Jurkat, Clone E6-1 (cell line): ENCODE measurements at places on chromosomes 4 and X.

DNA sequence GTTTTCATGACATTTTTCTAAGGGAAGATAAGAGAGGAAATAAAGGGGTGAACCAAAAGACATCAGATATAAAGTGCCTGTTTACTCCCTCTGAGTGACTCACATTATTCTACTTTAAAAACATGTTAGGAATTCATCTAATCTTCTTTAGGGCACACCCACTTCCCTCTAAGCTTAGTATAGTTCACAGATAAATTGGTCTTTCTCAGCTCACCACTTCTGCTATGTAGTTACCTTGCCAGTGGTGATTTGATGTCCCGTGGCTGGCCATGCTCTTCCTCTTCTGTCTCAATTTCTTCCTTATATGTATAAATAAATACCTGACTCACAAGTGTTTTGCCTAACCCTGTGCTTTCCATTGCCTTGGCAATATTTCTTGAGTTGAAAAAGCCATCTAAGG is 96.8 kb downstream of the PDLIM5 start:
- no peak for DNase-seq

- peak; percentile 84 for DNase-seq
These were observed 44.2 kb downstream of the CCNI start for GRCh38 chr4:77031544-77031943.

DNA sequence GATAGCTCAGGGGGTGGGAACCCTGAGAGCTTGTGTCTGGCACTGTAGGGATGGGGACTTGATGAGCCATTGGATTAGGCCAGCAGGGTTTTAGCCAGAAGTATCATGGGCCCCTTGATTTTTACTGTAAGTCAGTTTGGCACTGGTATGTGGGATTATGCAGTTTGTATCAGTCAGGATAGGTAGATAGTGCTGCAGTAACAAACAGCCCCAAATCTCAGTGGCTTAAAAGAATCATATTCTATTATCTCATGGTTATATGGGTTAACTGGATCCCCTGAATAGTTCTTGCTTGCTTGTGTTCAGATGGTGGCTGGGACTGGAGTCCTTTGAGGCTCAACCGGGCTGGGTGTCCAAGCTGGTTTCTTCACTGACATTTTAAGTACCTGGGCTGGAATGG is 56.5 kb downstream of the SORCS2 start:
- no peak for DNase-seq

- no peak for DNase-seq
These were observed 28.3 kb upstream of the CFAP299 start for GRCh38 chr4:80307183-80307735.

DNA sequence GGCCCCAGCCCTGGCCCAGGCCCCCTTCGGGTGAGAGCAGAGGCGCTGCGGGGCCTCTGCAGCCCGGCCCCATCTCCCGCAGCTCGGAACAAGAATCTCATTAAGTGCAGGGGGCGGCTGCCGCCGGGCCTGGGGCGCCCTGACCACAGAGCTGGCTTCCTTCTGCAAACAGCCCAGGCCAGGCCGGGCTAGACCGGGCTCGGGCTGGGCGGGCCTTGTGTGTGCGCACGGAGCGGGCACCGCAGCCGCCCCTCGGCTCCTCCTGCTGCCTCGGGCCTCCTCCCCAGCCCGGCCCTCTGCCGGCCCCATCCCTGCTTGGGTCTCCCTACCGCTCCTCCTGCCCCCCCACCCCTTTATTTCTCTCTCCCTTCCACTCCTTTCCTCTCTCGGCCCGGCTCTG is 83.3 kb downstream of the EFNB1 start:
- DNase-seq = no peak

- no peak for DNase-seq
These were observed 157.1 kb downstream of the AMELX start for GRCh38 chrX:11450354-11450753.

GRCh38 chr4:82833696-82834313 is 35.2 kb upstream of the SCD5 start:
- no peak for DNase-seq

- DNase-seq = no peak
These were observed 40.7 kb downstream of the MTTP start for GRCh38 chr4:99615170-99615820.

DNA sequence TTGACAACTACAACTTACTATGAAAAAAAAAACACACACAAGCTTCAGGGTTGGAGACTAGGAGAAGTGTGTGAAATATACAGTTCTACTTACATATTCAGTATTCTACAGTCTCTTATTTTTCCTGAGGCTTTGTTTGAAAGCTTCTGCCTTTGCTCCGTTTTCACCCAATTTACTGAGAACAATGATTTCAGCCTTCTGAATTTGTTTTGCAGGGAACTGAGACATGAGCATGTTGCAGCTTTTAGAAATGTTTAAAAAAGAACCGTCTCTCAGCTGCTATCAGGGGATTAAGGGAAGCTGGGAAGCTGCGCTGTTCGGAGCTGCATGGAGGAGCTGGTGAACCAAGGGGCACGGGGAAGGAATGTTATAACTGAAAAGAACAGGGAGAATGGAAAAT is 85.7 kb downstream of the QDPR start:
- no peak for DNase-seq

DNA sequence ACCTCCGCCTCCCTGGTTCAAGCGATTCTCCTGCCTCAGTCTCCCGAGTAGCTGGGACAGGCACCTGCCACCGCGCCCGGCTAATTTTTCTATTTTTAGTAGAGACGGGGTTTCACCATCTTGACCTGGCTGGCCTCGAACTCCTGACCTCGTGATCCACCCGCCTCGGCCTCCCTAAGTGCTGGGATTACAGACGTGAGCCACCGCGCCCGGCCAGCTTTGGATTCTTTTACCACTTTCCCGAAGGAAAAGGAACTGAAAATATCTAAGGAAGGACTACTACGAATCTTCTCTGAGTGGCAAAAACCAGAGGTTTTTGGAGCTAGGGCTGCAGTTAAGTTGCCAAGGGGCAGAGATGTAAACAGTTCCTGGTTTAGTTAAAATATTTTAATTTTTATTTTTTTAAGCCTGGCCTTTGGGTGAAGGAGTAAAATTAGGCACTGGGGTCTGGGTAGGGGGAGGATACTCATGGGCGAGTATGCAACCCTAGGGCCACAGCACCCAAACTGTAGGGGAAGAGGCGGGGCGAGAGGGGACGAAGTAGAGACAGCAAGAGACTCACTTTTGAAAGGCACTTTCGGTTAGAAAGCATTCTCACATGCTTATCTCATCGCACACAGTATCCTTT is 525 bp upstream of the CISD2 start:
- no peak for DNase-seq

GRCh38 chrX:122572461-122572860 is 611.6 kb upstream of the GRIA3 start:
- no peak for DNase-seq

DNA sequence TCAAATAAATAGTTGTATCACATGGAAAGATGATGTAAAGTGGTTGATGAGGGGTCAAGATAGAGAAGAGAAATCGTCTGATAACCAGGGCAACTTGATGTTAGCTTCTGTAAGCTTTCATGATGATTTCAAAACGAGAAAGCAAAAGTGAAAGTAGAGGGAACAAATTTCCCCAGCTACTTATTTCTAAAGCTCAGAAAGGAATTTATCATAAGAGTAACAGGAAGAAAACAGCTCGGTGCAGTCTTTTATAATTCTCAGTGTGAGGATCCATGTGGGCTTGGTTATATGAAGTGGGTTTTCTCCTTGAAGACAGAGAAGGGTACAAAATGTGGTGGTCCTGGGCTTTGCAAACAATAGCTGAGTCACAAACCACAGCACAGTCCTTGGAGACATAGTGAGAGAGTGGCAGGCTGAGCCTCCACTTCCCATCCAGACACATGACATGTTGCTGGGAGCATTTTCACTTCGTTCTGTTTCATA is 32.1 kb upstream of the GLRA2 start:
- DNase-seq = peak; percentile 29

- no peak for DNase-seq
These were observed 2.3 kb upstream of the BTC start for GRCh38 chr4:74796631-74797030.

DNA sequence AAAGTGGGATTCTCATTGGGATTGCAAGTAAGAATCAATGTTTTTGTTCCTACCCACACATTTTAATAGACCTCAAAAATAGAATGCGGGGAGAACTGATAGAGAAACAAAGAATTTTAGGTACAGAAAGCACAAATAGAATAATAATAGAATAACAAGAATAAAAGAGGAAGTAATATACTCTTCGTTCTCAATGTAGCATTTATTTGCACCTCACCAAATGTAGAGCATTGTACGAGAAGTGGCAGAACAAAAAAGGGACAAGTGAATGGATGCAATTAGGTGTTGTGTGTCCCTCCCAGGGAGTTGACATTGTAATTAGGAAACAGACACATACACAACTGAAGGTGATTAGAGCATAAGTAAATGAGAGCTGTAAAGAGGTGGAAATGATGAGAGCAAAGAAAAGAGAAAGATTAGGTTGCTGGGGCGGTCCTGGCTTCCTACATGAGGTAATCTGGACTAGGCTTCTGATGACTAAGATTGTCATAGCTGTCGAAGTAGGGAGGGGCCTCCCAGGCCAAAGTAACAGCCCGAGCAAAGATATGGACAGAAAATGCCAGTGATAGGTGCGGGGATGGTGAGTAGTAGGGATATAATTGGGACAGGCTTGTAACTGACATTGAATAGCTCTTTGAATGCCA is 10.4 kb downstream of the RAB9A start:
- DNase-seq = no peak

- no peak for DNase-seq
These were observed 132.8 kb downstream of the MAB21L2 start for GRCh38 chr4:150714462-150715438.

DNA sequence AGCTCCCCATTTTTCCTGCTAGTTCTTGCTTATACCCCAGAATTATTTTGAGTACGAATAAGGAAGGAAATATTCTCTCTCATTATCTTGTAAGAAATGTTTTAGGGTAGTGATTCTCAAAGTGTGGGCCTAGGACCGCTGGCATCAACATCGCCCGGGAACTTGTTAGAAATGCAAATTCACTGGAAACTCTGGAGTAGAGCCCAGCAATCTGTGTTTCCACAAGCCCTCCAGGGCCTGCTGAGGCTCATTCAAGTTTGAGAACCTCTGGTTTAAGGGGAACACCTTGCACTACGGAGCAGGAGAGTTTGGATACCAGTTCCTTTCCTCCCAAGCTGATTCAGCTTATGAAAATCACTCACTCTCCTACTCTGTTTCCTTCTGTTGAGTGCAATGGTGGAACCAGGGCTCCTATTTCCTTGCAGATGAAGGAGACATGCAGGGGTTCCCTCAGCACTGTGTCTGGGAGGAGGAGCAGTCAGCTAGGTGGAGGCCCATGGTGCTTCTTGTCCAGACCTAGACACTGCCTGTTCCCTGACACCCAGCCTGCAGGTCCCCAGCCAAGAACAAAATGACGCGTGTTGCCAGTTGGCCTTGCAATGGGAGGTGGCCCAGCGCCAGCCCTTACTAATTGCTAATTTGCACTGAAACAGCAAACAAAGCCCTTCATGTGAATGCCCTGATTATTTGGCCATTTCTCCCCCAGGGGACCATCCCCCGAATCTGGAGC is 68.5 kb downstream of the CYTL1 start:
- no peak for DNase-seq

DNA sequence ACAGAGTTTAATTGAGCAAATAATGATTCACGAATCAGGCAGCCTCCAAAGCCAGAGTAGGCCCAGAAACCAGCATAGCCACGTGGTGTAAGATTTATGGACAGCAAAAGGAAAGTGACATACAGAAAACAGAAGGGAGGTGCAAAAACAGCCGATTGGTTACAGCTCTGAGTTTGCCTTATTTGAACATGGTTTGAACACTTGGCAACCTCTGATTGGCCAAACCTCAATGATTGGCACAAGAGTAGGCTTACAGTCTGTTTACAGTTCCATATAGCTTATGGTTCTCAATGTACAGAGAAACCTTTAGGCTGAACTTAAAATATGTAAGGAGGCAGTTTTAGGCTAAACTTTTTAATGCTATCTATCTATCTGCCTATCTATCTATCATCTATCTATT is 394.8 kb downstream of the CFAP47 start:
- peak; percentile 1 for DNase-seq

DNA sequence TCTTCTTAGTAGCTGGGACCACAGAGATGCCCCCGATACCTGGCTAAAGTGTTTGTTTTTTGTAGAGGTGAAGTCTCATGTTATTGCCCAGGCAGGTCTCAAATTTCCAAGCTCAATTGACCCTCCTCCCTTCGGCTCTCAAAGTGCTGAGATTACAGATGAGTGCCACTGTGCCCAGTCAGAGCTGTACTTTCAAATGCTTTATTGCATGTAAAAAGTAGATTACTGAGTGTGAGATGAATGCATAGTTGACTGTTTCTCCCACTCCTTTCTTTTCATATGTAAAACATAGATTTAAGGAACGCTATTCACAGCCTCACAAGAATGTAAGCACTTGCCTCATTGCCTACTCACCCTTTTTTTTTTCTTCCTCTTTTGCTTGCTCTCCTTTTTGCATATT is 984.4 kb upstream of the PABPC4L start:
- DNase-seq = no peak

DNA sequence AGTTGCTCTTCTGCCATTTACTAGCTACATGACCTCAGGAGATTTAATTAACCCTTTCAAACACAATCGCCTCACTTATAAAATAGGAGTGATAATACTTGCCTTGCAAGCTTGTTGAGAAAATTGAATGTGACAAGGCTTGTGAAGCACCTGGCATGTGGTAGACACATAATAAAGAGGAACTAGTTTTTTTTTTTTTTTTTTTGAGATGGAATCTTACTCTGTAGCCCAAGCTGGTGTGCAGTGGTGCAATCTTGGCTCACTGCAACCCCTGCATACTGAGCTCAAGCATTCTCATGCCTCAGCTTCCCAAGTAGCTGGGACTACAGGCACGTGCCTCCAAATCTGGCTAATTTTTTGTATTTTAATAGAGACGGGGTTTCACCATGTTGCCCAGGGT is 73.7 kb upstream of the STIM2 start:
- DNase-seq = no peak
